ENCODE measurements at places on chromosomes 1 and 21.

DNA sequence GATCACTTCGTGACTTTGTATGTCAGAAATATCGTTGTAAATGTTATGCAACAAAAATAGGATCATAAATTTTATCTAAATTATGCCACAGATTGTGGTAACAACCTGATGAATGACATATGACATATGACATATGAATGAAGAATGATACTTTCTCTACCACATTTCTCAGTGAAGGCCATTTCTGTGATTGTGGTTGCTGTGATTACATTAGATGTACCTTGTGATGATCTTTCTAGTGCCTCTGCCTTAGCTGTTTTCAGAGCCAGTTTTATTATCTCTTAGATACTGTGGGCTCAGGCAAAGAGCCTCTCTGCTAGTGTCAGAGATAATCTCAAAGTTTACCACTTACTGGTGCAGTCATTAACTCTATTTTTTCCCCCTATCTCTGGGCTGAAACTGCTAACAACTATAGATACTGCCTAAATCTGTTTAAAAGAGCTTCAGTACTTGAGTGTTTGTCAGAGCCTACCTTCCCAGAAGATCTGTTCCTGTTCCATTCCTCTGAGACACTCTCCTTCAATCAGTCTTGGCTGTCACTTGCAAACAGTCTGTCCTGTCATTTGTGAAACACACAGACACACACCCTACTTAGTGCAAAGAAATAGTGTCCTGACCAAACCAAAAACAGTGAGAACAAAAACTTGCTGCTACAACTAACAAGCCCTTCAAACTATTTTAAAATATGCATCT lies 55.5 kb downstream of the HMCN1 start:
- no peak for DNase-seq

GRCh38 chr1:202860744-202861419 lies 28.1 kb downstream of the RABIF start:
- DNase-seq = no peak

DNA sequence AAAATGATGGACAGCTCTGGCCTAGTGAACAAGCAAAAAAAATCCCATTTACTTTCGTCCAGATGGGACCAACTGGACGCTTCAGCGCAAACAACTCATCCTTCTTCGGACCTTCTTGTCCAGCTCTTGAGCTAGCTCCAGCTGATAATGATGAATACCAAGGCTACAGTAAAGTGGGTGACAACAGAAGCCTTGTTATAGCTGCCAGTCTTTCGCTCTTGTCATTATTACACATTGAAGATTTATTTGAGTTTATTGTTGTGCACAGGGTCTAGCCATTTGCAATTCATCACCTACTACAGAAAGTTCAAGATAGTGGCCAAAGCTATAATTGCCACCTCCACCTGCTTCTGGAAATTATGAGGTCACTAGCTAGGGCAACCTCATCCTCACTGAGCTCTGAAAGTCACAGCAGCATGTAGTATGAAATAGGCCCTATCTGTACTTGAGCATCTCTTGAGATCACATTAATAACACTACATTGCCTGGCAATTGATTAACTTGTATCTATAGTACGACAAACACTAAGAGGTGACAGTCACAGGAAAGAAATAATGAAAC lies 76.9 kb downstream of the GPATCH2 start:
- no peak for DNase-seq

DNA sequence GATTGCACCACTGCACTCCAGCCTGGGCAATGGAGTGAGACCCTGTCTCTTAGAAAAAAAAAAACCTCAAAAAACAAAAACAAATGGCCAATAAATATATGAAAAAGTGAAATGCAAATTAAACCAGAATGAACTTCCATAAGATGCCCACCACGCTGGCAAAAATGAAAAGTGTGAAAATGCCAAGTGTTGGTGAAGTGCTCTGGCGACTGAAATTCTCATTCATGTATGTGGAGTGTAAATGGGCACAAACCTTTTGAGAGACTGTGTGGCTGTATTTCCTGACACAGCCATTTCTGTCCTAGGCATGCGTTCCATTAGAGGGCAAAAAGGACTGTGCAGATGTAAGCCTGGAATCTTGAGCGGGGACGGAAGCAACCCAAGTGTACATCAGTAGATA lies 18.3 kb downstream of the YBEY start:
- no peak for DNase-seq

- no peak for DNase-seq
Measured at GRCh38 chr1:213533125-213533524, 454.6 kb upstream of the PROX1 start.

DNA sequence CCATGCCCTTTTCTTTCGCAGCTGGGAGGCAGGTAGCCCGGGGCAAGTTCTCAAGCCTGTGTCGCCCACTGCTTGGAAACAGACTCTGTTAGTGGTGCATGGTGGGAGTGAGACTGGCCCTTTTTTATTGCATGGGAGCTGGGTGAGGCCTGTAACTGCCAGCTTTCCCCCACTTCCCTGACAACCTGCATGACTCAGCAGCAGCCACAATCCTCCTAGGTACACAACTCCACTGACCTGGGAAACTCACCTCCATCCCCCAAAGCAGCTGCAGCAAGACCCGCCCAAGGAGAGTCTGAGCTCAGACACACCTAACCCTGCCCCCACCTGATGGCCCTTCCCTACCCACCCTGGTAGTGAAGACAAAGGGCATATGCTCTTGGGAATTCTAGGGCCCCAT lies 25.8 kb downstream of the PIGP start:
- no peak for DNase-seq

DNA sequence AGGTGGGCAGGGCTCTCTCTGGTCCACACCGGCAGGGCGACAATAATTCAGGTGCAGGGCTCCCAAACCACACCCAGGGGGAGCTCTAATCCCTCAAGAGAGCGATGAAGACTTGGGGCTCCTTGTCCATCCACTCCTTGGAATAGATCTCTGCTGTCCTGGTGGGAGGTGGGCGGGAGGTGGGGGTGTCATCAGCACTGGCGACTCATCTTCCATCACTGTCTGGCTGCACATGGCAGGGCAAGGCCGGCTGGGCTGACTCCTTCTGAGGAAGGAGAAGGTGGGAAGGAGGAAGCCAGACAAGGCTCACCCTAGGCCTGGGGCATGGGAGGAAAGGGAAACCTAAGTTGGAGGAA lies 29.3 kb downstream of the TNNT2 start:
- DNase-seq = peak; percentile 2

GRCh38 chr1:38127428-38127827 lies 80.8 kb upstream of the POU3F1 start:
- DNase-seq = no peak

GRCh38 chr21:20739421-20739820 lies 258.8 kb upstream of the NCAM2 start:
- no peak for DNase-seq

GRCh38 chr1:156748670-156749418 lies 2.6 kb downstream of the HDGF start:
- no peak for DNase-seq

DNA sequence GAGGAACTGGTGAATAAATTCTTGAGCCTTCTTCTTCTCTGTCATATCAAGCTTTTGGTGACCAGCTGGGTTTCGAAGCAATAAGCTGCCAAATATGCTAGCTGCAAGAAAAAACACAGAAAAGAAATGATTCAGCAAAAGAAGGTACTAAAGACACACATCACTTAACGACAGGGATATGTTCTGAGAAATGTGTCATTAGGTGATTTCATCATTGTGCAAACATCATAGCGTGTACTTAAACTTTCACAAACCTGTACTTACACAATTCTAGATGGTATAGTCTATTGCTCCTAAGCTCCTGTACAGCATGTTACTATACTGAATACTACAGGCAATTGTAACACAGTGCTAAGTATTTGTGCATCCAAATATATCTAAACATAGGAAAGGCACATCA lies 2.9 kb upstream of the MTF1 start:
- DNase-seq = no peak

DNA sequence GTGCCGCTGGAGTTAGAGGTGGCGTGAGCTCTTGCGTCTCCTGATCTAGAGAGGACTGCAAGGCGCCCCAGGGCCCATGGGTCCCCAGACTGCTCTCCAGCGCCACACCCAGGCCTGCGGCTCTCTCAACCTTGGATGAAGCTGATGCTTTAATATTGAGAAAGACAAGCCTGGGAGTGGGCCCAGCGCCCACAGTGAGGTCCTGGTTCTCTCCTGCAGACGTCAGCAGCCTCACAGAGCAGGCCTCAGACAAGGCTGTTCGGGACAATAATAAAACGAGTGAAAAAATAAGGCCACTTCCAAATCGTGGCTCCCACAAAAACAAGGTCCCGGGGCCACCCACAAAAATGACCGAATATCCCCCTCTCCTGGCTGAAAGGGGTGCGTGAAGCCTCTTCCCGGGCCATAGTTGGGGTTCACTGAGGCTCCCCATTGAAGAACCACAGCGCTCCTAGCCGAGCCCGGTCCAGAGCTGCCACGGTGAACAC lies 6.0 kb upstream of the DNMT3L start:
- no peak for DNase-seq

- DNase-seq = no peak
Measured at GRCh38 chr1:85617633-85618100, 37.1 kb downstream of the CCN1 start.

GRCh38 chr1:54610048-54610447 lies 13.3 kb downstream of the FAM151A start:
- no peak for DNase-seq

- no peak for DNase-seq
Measured at GRCh38 chr1:9404117-9404914, 111.6 kb downstream of the SPSB1 start.

- DNase-seq = no peak
Measured at GRCh38 chr1:79323239-79324025, 316.9 kb upstream of the ADGRL4 start.

DNA sequence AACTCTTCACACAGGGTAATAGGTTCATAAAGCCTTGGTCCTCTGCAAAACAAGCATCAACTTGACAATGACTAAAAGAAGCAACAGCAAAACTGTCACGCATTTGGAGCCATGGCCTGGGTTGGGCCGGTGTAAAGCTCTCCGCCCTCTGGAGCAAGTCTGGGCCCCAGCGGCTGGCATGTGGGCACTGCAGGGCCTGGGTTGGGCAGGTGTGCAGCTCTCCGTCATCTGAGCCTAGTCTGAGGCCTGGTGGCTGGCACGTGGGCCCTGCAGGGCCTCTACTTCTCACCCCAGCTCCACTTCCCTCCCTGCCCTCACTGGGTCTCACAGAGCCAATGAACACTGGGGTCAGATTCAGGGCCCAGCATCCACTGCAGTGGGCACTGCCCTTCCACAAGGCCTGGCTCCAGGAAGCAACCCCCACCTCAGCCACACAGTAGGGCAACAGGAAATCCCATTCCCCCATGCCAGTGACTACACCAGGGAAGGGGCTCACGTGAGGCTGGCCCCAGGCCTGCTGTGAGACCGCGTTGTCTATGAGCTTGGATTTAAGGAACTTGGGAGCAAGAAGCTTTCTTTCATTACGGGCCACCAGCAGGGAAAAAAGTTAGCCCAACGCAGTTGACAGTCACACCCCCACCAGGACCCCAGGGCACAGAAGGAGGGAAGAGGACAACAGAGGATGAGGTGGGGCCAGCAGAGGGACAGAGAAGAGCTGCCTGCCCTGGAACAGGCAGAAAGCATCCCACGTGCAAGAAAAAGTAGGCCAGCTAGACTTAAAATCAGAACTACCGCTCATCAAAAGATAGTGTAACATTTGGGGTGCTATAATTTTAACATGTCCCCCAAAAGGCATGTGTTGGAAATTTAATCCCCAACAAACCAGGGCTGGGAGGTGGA lies 52.7 kb downstream of the NPHP4 start:
- no peak for DNase-seq

DNA sequence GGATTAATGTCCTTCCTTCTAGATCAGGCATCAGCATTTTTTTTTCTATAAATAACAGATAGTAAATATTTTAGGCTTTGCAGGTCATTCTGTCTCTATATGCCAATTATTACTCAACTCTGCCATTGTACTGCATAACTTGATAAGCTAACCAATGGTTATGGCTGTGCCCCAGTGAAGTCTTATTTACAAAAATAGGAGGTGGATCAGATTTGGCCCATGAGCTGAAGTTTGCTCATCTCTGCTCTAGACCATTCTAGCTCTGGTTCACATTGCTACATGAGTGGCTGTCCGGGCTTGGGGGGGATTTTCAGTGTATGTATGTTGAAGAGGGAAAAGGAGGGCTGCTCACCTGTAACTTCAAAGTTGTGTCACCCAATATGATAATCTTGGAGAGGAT lies 10.1 kb downstream of the RAB7B start:
- no peak for DNase-seq

- DNase-seq = no peak
Measured at GRCh38 chr1:235330918-235331285, 2.5 kb downstream of the GGPS1 start.

DNA sequence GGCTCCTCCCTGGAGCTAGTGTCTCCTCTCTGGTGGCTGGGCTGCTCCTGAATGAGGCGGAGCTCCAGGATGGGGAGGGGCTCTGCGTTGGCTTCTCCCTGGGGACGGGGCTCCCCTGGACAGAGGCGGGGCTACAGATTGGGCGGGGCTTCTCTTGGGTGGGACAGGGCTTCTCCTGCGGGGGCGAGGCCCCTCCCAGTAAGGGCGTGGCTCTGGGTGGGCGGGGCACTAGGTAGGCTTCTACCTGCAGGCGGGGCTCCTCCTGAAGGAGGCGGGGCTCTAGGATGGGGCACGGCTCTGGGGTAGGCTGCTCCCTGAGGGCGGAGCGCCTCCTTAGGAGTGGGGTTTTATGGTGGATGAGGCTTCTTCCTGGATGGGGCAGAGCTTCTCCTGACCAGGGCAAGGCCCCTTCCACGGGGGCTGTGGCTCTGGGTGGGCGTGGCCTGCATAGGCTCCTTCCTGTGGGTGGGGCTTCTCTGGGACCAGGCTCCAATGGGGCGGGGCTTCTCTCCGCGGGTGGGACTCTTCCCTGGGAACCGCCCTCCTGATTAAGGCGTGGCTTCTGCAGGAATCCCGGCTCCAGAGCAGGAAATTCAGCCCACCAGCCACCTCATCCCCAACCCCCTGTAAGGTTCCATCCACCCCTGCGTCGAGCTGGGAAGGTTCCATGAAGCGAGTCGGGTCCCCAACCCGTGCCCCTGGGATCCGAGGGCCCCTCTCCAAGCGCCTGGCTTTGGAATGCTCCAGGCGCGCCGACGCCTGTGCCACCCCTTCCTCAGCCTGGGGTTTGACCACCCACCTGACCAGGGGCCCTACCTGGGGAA lies 22.7 kb upstream of the ARF1 start:
- no peak for DNase-seq

GRCh38 chr1:117017062-117017461 lies 15.5 kb downstream of the CD101 start:
- no peak for DNase-seq

DNA sequence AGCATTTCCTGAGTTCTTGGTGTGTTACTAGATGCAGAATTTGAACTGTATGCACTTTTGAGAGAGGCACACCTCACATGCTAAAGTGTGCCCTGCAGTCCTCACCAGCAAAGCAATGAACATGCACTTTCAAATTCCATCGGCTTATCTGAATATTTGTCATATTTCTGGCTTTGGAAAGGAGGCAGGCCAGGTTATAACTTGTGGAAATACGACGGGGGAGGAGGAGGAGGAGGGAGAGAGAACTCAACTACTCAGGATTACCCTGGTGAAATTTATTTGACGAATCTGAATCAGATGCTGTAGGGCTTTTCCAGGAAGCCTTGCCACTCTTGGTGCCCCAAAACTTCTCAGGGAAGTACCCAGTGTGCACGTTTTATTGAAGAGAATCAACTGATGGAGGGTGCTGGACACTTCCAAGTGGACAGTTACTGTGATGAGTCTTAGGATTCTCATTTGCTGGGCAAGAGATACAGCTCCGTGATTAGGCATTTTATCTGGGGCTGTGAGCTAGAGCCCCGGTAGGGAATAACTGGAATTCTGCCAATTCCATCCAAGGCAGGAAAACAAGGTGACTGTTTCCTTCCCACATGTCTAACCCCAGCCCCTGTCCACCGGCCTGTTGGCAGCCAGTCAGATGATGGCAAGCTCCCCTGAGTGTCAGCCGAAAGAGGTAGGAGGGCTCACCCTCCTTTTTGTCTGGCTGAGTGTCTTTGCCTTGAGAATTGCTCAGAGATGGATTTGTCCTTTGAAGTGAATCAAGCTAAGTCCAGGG lies 3.8 kb downstream of the PDPN start:
- no peak for DNase-seq

Measured in NCI-H524 treated with DMSO at 0.1 percent for 48 hours (cell line).